Right cardiac atrium (tissue), 5 donors: ENCODE measurements at places on chromosomes 7 and 10. TPM values are rescaled to one million over a fixed set of nuclear protein-coding genes. Genes with fewer than 3 reads are reported as not detected.

The NUTM2E gene
- total RNA-seq = 0.19 TPM

The FOXK1 gene
- total RNA-seq = 22.4 TPM

The ZNF398 gene
- 10.3 TPM for total RNA-seq

The SFXN4 gene
- 42.0 TPM for total RNA-seq

The HYAL4 gene
- not detected for total RNA-seq

The CYP2E1 gene
- 1.3 TPM for total RNA-seq

The RHBDD2 gene
- total RNA-seq = 42.4 TPM

The TMEM176A gene
- 99.0 TPM for total RNA-seq

The CDNF gene
- total RNA-seq = 6.7 TPM
